ENCODE measurements at places on chromosomes 11 and 22.

GRCh38 chr11:126459691-126460281, 104.3 kb downstream of the ST3GAL4 start:
- DNase-seq, result no peak

GRCh38 chr11:101555366-101555765, 28.4 kb downstream of the TRPC6 start:
- DNase-seq, result no peak

GRCh38 chr11:10324474-10324873, 19.6 kb downstream of the ADM start:
- no peak for DNase-seq

DNA sequence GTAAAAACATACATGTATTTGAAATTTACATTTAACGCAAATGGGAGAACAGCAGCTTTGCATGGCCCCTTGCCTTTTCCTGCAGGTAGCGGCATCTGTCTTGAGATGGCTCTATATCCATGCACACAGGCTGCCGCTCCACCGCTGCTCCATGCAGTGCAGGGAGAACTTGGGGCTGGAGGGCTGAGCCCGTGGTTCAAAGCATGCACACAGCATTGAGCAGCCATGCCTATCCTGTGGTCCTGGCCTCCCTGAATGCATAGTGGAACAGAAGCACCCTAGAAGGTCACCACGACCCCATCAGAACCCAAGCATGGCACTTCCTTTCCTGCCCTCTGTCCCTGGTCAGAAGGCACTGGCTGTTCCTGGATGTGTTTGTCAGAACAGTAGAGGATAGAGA, 35.0 kb upstream of the TP53I11 start:
- DNase-seq, result no peak

DNA sequence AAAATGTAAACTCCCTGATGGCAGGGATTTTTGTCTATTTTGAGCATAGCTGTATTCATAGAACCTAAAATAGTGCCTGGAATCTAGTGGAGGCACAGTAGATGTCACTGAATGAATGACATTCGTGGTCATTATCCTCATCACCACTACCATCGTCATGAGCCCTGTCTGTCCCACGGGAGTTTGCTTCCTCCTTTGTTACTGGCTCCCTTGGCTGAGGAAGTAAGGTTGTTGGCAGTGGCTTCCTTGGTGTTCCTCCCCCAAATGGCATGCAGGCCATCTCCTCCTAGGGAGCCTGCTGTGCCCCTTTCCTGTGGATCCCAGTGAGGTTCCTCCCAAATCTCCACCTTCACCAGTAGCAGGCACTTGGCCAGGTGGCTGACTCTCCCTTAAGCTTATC, 183.0 kb downstream of the CEP164 start:
- DNase-seq, result no peak

GRCh38 chr22:36862251-36863242, 1.7 kb downstream of the NCF4 start:
- DNase-seq, result no peak

GRCh38 chr11:73312851-73313327, 4.8 kb downstream of the ARHGEF17 start:
- no peak for DNase-seq

DNA sequence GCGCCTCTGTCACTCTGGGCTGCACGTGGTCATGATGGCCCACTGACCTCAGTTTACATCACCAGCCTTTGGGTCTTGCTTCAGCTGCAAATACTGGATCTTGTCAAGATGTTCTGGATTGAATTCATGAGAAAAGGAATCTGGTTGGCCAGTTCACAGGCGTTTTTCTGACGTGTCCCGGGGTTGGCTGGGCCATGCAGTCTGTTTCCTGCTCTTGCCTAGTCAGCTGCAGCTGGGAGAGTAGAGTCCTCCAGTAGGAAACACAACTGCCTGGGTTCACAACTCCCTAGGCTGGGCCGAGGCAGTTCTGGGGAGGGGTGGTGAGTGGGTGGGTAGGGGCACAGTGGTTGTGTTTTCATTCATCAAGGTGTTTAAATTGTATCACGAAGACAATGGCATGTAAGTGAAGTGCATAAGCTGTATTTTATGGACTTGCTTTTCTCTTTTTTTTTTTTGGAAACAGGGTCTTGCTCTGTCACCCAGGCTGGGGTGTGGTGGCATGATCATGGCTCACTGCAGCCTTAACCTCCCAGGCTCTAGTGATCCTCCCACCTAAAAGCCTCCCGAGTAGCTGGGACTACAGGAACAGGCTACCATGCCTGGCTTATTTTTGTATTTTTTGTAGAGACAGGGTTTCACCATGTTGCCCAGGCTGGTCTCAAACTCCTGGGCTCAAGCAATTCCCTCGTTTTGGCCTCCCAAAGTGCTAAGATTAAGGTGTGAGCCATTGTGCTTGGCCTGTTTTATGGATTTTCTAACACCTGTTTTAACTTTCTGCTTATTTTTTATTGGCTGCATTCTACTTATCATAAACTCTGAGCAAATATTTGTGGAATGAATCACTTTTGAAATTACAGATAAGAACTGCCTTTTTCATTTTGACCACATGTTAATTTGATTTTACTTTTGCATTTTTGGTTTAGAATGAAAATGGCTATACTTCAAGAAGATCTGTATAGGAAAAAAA, 54.0 kb upstream of the PITPNB start:
- no peak for DNase-seq

Data from esophagus squamous epithelium (tissue), 5 donors.